COLO829 (cell line): ENCODE measurements at places on chromosomes 2 and 18.
A peak's percentile ranks its signal among the peaks of the same experiment; 100 is the strongest.

DNA sequence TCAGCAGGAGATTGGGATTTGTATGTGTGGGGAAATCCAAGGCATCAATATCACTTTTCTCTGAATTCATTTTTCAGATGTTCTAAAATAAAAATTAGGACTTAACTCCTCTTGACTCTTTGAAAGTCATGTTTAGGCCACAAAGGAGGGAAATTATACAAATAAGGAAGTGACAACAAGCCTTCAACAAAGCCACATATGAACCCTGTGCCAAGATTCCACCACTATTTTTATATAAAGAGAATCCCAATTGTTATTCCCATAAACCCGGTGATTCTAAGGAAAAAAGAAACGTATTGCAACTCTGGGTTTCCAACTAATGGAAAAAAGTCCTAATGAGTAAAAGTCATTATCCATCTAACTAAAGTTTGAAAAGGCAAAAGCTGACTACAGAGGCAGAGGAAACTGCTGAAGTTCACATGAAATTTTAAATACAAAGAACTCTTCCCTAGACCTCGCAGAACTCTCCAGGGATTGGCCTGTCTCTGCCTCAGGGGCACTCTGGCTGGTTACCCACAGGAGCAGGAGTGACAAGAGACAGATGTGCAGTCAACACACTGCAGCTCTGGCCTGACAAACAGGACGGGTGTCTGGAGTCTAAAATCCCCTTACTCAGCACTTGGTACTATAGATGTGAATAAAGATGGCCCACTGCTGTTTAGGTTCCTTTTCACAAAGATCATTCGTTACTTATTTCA, 11.5 kb downstream of the NPC1 start:
- no peak for DNase-seq

DNA sequence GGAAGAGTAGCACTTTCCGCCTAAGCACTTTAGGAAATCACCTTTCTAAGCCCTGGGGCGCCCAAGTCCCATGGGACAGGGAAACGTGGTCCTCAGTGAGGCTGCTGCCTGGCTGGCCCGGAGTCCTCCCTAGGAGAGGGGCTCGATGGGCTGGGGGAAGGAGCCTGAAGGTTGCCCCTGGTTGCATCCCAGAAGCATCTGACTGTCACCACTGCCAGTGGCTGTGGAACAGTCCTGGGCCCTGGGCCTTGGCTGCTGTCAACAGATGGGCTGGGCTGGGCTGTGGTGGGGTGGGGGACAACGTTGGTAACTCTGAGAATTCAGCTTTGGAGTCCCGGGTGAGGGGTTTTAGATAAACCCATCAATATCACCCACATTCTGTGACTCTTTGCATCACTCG, 22.5 kb downstream of the ASB1 start:
- DNase-seq = no peak

DNA sequence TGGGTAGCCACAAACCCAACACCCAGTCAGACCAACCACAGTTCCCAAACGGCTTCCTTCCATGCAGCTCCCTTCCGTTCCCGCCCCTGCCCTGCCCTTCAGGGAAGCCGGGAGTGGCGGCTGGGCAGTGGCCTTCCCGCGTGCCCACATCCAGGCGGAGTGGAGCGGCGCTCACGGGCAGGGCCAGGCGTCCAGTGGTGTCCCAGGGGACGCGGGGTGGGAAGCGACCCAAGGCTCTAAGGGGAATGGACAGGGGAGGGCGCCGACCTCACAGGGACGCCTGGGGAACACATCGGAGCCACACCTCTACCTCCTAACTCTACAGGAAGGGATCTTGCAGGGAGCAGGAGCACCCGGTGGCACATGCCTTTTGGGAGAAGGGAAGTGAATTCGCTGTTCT, 225.9 kb upstream of the MGAT5 start:
- DNase-seq = no peak

- no peak for DNase-seq
Observed at GRCh38 chr2:52475590-52475989, 1292.0 kb upstream of the CHAC2 start.

DNA sequence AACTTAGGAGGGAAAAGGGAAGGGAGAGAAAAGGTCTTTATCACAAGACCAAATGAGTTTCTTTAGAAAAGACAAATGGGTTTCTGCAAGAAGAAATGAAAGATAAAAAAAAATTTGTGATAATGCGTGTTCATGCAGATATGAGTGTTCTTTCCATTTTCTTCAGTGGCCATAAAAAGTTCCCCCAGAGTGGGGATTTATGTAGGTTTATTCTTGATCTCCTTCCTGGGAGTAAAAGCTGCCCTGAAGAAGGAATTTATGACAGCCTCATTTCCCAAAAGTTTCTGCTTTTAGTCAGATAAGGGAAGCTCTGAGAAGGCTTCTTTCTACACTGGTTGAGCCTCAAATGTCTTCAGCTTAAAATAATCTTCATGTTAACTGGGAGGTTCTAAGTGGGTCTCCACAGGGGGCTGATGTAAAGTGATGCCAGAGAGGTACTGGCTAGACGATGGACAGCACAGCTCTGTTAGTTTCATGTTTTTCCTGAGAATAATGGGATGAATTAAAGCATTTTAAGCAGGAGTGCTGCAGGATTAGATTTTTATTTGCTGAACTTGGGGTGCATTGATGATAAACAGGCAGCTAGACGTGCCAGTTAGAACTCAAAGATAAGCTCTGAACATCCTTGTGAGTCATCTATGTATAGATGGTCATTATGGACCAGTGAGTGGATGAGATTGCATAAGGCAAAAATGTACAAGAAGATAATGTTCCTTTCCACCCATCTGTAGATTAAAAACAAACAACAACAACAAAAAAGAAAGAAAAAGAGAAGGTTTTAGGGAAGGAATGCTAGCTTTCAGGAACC, 99.4 kb upstream of the MSH2 start:
- no peak for DNase-seq

- no peak for DNase-seq
Observed at GRCh38 chr18:10453261-10453805, 1.1 kb upstream of the APCDD1 start.

- no peak for DNase-seq
Observed at GRCh38 chr2:19902216-19902740, 495 bp upstream of the TTC32 start.

- DNase-seq = no peak
Observed at GRCh38 chr18:63182861-63183260, 136.7 kb downstream of the BCL2 start.

DNA sequence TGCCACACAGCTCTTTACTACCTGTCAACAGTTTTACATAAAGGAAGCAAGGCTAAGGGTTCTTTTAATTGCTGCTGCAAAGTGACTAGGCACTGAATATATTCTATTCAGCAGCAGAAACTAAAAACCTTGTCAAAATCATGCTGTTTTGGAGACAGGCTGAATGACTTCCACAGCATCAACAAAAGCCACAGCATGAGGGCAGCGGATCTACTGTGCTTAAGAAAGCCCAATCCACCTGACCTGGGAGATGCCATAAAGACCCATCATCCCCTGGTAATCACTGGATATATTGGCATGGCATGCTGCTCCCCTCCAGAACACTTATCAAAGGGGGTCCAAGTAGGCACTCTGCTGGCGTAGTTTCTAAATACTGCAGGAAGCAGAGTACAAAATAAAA, 715.1 kb upstream of the SLC8A1 start:
- DNase-seq = no peak

GRCh38 chr18:74264303-74265020, 27.3 kb downstream of the CYB5A start:
- no peak for DNase-seq

- no peak for DNase-seq
Observed at GRCh38 chr2:239936838-239937581, 88.1 kb downstream of the NDUFA10 start.

- DNase-seq = no peak
Observed at GRCh38 chr18:9495916-9496705, 20.8 kb downstream of the RALBP1 start.

- no peak for DNase-seq
Observed at GRCh38 chr2:229201521-229201920, 69.6 kb downstream of the PID1 start.

DNA sequence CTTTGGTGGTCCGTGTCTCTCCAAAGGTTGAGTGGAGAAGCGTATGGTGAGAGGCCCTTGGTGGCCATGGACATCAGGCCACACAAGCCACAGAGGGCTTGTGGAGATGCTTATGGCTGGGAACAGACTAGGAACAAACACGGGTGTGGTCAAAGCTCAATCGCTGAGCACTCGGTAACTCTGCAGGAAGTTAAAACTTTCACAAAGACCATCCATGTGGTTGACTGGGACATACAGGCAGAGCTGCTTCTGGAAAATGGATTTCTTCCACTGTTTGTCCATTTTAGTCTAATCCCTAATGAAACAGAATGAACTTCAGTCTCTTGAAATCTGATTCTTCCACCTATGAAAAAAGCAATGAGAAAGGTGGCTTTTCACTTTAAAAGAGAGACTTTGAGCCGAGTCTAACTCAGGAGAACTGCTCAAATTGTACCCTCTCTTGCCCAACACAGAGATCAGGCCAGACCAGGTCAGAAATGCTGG, 17.7 kb downstream of the GDF7 start:
- no peak for DNase-seq

GRCh38 chr2:37349231-37349860, 4.9 kb downstream of the QPCT start:
- no peak for DNase-seq

GRCh38 chr2:237590272-237591140, at the start of gene RAB17:
TSS of gene RAB17 (minus strand) at chr2:237590734. CDS start at chr2:237586154, 4,580 bp downstream.
- DNase-seq = peak; percentile 40

- DNase-seq = no peak
Observed at GRCh38 chr2:98901702-98902101, 34.3 kb downstream of the CRACDL start.

DNA sequence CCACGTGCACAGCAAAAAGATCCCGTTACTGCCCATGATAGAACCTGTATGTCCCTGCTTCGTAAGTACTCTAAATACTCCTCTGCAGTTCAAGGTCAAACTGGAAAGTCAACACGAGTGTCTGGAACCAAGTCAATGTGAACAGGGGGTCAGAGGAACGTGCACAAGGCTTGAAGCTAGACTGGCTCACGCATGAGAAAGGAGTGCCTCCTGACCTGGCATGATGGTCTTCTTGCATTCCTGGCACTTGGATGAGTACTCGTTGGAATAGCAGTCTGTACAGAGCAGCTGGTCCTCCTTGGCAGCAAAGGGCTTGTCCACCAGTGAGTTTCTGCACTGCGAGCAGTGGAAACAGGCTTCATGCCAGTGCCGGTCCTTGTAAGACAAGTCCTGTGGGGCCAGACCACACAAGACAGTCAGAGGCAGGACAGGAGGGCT, 25.5 kb downstream of the FHL2 start:
- no peak for DNase-seq

GRCh38 chr2:22454826-22455485, 930.0 kb upstream of the KLHL29 start:
- DNase-seq = no peak

GRCh38 chr2:120593921-120594686, 141.6 kb upstream of the GLI2 start:
- DNase-seq = no peak

- no peak for DNase-seq
Observed at GRCh38 chr2:239073745-239074530, 226.1 kb downstream of the TWIST2 start.

- no peak for DNase-seq
Observed at GRCh38 chr2:131493199-131493968, 1.2 kb upstream of the MZT2A start.

DNA sequence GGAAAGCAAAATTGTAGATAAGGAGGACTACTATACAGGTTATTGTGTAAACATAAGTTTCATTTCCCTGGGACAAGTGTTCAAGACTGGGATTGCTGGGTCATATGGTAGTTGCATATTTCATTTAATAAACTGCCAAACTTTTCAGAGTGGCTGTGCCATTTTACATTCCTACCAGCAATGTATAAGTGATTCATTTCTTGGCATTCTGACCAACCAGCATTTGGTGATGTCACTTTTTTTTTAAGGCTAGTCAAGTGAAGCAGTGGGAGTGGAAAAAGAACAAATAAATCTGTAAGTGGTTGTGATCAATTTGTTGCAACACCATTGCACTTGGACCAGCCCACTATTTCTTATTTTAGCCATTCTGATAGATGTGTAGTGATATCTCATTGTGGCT, 5.2 kb upstream of the CHCHD5 start:
- DNase-seq = no peak

DNA sequence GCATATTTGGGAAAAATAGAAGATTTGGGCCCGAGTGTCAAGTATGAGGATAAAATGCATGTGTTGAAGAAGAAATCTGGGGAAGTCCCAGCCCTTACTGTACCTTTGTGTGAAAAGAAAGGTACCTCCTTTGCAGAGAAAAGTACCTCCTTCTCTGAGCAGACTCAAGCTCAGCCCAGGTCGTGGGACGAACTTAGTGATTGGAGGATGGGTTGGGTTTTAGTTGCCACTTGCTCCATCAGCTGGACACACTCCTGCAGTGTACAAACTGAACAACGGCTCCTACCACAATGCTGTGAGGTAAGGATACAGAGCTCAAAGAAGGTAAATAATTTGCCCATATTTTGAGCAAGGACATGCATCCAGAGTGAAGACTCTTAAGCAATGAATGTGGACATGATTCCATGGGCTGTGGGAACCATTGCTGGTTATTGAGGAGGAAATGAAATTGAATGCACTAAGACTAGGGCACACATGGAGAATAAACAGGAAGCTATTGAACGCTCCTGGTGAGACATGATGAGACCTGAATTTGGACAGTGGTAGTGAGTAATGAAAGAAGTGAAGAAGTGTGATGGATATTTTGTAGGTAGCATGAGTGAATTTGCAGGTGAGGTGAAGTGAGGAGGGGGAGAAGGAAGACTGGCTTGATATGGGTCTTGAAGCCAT, 49.8 kb upstream of the IL1RL1 start:
- no peak for DNase-seq

- no peak for DNase-seq
Observed at GRCh38 chr2:9641641-9642040, 10.8 kb upstream of the YWHAQ start.

- no peak for DNase-seq
Observed at GRCh38 chr18:58254873-58255511, 211.0 kb downstream of the NEDD4L start.

- DNase-seq = no peak
Observed at GRCh38 chr18:35841283-35841682, 131.2 kb upstream of the RMP24 start.

GRCh38 chr2:11013196-11013595, 101.5 kb downstream of the KCNF1 start:
- DNase-seq = no peak

DNA sequence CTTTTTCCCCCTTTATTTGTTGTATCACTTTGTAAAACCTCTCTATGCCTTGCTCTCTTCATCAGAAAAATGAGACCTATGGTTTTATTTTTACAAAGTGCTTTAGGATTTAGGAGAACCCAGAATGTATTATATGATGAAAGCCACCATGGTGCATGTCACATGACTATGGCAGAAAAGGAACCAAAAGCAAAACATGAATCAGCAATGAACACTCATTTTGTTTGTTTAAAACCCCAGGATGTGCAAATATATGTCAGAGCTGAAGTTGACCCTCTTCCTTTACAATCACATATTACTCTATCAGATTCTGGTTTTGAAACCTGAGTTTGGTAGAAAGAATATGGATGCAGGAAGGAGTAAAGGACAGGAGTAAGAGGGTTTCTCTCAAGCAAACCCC, 70.0 kb downstream of the FIGN start:
- peak; percentile 16 for DNase-seq

- no peak for DNase-seq
Observed at GRCh38 chr2:181041661-181042060, 61.3 kb downstream of the UBE2E3 start.

- DNase-seq = no peak
Observed at GRCh38 chr2:203748331-203749126, 42.1 kb downstream of the CD28 start.
